ENCODE measurements at places on chromosomes 6 and 20. TPM values are rescaled to one million over a fixed set of nuclear protein-coding genes. Genes with fewer than 3 reads are reported as not detected.

- no peak for DNase-seq
Measured at GRCh38 chr6:66838764-66839163, 1131.7 kb upstream of the EYS start.

DNA sequence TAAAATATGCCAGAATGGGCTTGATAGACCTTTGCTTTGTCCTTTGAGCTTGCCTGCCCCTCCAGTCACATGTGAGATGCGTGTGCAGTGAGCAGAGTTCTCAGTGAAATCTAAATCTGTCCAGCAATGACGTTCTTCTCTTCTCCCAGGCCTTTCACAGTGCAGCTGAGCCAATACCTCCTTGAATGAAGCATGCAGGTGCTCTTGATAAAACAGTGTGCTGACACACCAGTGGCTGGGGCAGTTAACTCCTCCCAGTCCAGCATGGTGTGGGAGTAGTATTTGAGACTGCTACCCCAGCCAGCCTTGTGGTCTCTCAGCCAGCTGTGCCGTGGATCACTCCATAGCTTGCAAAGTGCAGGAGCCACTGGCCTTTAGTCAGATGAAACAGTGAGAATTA lies 240.5 kb downstream of the FARS2 start:
- no peak for DNase-seq

- no peak for DNase-seq
Measured at GRCh38 chr6:170524172-170524502, 29.0 kb downstream of the PSMB1 start.

Gene GPLD1
- 1.1 TPM for total RNA-seq

Gene FAM83B
- total RNA-seq: 0.06 TPM

Gene TMEM244
- not detected for total RNA-seq

Gene SRMS
- not detected for total RNA-seq
